CD4-positive, alpha-beta memory T cell (primary cell): ENCODE measurements at places on chromosomes 3 and 15.

- no peaks in the 10 kb centered on the region for H3K4me1 ChIP-seq
- no peak for DNase-seq
- H3K27me3 ChIP-seq: no peaks in the 10 kb centered on the region
- H3K36me3 ChIP-seq: no peaks in the 10 kb centered on the region
- no peak overlapping the region for H3K4me3 ChIP-seq
Observed at GRCh38 chr3:43364926-43365325, 78.6 kb downstream of the SNRK start.

GRCh38 chr15:66993874-66994696, 71.3 kb upstream of the SMAD3 start:
- H3K27ac ChIP-seq: no peak overlapping the region
- no peaks in the 10 kb centered on the region for H3K36me3 ChIP-seq
- H3K27me3 ChIP-seq: no peaks in the 10 kb centered on the region
- H3K4me3 ChIP-seq: no peak overlapping the region
- no peak for DNase-seq

DNA sequence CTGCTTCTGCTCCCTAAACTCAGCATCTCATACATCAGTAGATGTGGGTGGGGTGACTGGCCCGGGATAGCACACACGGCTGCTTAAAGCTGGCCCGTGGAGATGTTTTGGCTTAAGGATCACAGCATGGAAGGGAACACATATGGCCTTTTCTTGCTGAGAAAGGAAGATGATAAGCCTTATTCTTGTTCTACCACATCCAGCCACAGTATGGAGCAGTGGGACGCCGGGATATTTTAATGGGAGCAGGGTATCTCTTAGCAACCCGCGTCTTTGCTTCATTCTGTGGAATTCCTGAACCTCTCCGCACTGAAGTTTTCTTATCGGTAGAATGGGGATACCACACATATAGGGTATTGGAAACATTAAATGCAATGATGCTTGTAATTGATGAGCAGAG, 94.1 kb upstream of the PROK2 start:
- H3K27ac ChIP-seq: no peak overlapping the region
- H3K4me3 ChIP-seq: no peak overlapping the region
- H3K27me3 ChIP-seq: no peaks in the 10 kb centered on the region

- H3K27me3 ChIP-seq: no peaks in the 10 kb centered on the region
- no peak overlapping the region for H3K4me3 ChIP-seq
- no peaks in the 10 kb centered on the region for H3K36me3 ChIP-seq
- DNase-seq: no peak
- H3K27ac ChIP-seq: no peak overlapping the region
Observed at GRCh38 chr3:13574798-13575451, 26.0 kb downstream of the FBLN2 start.

DNA sequence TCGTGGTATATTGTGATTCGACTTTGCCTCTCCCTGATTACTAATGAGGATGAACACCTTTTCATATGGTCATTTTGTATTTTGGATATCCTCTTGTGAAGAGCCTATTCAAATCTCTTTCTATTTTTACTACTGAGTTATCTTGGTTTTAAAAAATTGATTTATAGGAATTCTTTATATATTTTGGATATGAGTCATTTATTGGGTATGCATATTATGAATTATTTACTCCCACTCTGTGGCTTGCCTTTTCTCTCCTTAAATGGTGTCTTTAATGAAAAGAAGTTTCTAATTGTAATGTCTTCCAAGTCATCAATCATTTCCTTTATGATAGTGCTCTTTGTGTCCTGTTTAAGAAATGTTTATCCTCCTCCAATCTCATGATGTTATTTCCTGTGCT, 191.5 kb upstream of the DPH6 start:
- no peak overlapping the region for H3K4me3 ChIP-seq
- H3K4me1 ChIP-seq: no peaks in the 10 kb centered on the region
- no peaks in the 10 kb centered on the region for H3K36me3 ChIP-seq
- no peak overlapping the region for H3K27ac ChIP-seq

GRCh38 chr15:32636410-32636809, 5.1 kb upstream of the SCG5 start:
- no peak overlapping the region for H3K27ac ChIP-seq
- peaks cover 10% of the 10 kb centered on the region for H3K36me3 ChIP-seq
- DNase-seq: no peak
- H3K27me3 ChIP-seq: no peaks in the 10 kb centered on the region

- H3K27ac ChIP-seq: no peak overlapping the region
- H3K4me1 ChIP-seq: no peaks in the 10 kb centered on the region
- no peak overlapping the region for H3K4me3 ChIP-seq
- no peaks in the 10 kb centered on the region for H3K36me3 ChIP-seq
- no peaks in the 10 kb centered on the region for H3K27me3 ChIP-seq
Observed at GRCh38 chr3:136136454-136136853, 59.7 kb downstream of the MSL2 start.

GRCh38 chr3:58706395-58707167, 40.0 kb upstream of the FAM3D start:
- H3K4me1 ChIP-seq: no peaks in the 10 kb centered on the region
- no peak overlapping the region for H3K27ac ChIP-seq
- H3K36me3 ChIP-seq: no peaks in the 10 kb centered on the region
- no peak overlapping the region for H3K4me3 ChIP-seq

DNA sequence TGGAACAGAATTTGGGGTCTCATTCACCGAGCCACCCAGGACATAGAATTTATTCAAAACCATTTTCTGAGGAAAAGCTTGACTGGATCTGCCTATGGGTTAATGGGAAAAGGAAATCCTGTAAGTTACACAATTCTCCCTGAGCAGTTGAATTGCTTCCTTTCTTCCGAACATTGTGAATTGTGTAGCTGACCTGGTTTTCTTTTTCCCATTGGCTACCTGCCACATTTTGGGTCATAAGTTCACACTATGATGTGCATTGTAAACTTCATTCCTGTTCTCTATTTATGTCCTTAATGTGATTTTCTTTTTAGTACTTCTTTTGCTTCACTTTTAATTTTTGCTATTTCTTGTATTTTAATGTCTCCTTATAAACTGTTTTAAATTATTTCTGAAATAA, 386.0 kb upstream of the LRRC3B start:
- H3K27ac ChIP-seq: no peak overlapping the region
- no peaks in the 10 kb centered on the region for H3K4me1 ChIP-seq
- no peaks in the 10 kb centered on the region for H3K27me3 ChIP-seq
- H3K36me3 ChIP-seq: no peaks in the 10 kb centered on the region
- H3K4me3 ChIP-seq: no peak overlapping the region

DNA sequence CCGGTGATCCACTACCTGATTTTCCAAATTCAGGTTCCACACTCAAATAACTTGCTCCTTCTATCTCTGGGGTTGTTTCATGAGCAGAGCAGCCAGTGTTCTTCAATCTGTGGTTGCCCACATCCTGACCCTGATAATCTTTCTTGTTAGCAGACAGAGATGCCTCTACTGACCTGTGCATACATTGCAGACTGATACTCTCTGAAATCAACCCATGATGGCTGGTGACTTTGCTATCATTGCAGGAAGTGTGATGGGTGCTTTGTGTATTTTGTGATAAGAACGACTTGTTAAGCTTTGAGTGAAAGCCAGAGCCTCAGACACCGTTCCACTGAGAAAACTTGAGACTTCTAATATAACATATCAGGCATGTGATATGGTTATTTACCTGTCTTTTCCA, 39.9 kb downstream of the GATM start:
- no peaks in the 10 kb centered on the region for H3K36me3 ChIP-seq
- H3K27ac ChIP-seq: no peak overlapping the region
- H3K27me3 ChIP-seq: no peaks in the 10 kb centered on the region
- no peak overlapping the region for H3K4me3 ChIP-seq

- no peak for DNase-seq
- H3K4me1 ChIP-seq: no peaks in the 10 kb centered on the region
- H3K4me3 ChIP-seq: no peak overlapping the region
- H3K27me3 ChIP-seq: no peaks in the 10 kb centered on the region
- no peaks in the 10 kb centered on the region for H3K36me3 ChIP-seq
Observed at GRCh38 chr3:33231756-33232465, 13.3 kb upstream of the SUSD5 start.

DNA sequence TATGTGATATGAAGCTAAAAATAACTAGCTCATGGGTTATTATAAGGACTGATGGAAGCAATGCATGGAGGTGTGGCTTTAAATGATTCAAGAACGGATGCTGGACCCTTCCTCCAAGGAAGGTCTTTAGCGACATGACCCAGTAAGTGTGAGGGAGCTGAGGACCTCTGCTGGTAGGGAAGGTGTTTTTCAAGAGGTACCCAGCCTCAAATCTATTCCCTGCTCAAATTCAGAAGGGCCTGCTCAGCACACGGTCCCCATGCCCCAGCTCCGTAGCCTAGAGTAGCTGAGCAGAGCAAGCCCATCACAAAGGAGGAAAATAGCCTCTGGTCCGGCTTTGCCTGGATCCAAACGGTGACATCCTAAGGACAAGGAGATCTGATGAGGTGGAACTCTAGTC, 266.2 kb upstream of the IGF1R start:
- no peaks in the 10 kb centered on the region for H3K36me3 ChIP-seq
- no peak overlapping the region for H3K27ac ChIP-seq
- no peaks in the 10 kb centered on the region for H3K4me1 ChIP-seq
- H3K27me3 ChIP-seq: no peaks in the 10 kb centered on the region
- H3K4me3 ChIP-seq: no peak overlapping the region

- no peaks in the 10 kb centered on the region for H3K27me3 ChIP-seq
- no peak overlapping the region for H3K4me3 ChIP-seq
- DNase-seq: no peak
- H3K4me1 ChIP-seq: no peaks in the 10 kb centered on the region
Observed at GRCh38 chr3:117699058-117699457, 989.5 kb downstream of the TUSC7 start.

DNA sequence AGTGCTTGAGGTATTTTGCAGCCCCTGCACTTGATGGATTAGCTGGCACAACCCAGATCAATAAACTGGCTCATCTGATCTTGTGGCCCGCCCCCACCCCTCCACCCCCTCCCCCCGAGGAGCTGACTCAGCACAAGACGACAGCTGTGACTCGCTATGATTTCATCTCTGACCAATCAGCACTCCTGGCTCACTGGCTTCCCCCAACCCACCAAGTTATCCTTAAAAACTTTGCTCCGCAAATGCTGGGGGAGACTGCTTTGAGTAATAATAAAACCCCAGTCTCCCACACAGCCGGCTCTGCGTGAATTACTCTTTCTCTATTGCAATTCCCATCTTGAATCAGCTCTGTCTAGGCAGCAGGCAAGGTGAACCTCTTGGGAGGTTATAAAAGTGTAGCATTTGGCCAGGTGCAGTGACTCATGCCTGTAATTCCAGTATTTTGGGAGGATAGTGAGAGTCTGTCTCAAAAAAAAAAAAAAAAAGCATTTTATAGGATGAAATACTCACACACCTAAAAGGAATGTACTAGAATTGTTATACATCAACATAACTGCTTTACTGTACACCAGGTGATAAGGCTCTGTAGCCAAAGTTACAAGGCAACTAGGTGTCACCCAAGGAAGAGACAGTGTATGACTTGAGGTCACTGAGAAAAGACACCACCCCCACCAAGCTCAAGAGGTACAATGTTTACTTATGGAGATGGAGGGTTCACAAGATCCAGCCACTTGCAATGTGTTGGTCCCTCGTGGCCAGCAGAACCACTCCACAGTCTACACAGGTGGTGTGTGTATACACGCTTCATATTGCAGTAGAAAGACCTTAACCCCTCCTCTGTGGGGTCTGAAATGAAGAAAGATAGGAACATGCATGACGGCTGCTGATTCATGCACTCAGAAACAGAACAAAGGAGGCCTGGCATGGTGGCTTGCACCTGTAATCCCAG, 8.6 kb downstream of the ZNF445 start:
- DNase-seq: no peak
- peaks cover 6% of the 10 kb centered on the region for H3K4me1 ChIP-seq
- H3K4me3 ChIP-seq: no peak overlapping the region
- H3K27me3 ChIP-seq: no peaks in the 10 kb centered on the region

DNA sequence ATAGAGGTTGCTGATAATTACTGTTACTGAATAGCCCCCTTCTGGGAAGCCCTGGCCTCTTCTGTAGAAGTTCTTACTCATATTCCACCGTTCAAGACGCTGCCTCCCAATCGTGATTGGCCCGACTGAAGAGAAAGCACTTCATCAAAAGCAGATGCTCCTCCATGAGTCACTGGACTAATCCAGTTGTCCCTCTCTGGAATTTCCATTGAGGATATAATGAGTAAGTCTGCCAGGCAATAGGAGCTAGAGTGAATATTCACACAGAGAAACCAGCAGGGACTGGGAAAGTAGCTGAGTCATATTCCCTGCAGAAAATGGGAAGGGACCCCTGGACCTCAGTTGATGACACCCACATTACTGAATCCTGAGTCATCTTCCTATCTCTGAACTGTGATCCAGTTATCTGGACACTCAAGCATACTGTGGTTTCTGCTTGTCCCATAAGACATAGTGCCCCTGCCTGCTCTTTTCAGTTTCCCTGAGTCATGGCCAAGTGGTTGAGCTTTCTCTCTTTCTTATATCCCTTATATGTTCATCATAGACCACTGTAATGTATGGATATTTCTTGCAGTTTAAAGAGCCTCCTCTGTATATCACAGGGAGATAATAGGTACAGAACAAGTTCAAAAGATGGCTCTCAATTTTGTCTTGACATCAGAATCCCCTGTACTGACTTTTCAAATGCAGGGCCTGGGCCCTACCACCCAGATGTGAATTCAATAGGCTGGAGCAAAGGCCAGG, 151.2 kb upstream of the CDIN1 start:
- DNase-seq: no peak
- H3K27me3 ChIP-seq: no peaks in the 10 kb centered on the region

DNA sequence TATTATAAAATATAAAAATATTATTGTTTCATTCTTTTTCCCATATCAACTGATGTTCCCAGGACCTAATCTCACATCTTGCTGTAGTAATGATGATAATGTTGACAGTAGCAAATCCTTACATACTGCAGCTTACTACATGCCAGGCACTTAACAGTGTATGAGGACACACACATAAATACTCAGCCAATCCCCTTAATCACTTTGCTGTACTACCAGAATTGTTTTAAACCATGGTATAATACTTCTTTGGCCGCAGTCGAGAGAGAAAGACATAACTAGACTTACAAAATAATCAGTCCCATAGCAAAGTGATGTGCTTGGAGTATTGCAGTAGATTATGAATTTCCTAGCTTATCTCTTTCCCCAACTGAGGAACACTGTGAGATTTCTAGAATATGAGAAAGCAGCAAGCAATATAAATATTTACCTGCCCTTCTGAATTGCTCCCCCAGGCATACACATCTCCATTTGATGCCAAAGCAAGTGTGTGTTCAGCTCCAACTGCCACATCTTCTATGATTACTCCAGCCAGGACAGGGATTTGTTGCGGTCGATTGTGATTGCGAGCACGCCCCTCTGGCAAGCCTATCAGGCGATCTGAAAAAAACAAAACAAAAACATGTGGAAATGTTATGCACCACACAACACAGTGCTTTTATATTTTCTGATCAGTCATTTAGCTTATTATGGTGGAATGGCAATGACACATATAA, 33.0 kb downstream of the FBXL22 start:
- H3K27ac ChIP-seq: no peak overlapping the region
- peaks cover 75% of the 10 kb centered on the region for H3K36me3 ChIP-seq
- DNase-seq: no peak
- no peaks in the 10 kb centered on the region for H3K4me1 ChIP-seq

GRCh38 chr3:42164656-42165055, 73.5 kb downstream of the TRAK1 start:
- peaks cover 6% of the 10 kb centered on the region for H3K4me1 ChIP-seq
- H3K27ac ChIP-seq: no peak overlapping the region
- no peak overlapping the region for H3K4me3 ChIP-seq
- no peaks in the 10 kb centered on the region for H3K36me3 ChIP-seq
- H3K27me3 ChIP-seq: no peaks in the 10 kb centered on the region
- DNase-seq: no peak
